Aorta (tissue), 5 donors: ENCODE measurements at places on chromosomes 16 and 17. TPM values are rescaled to one million over a fixed set of nuclear protein-coding genes. Genes with fewer than 3 reads are reported as not detected.
A peak's percentile ranks its signal among the peaks of the same experiment; 100 is the strongest.

- no peak overlapping the region for H3K27ac ChIP-seq
- no peaks in the 10 kb centered on the region for H3K27me3 ChIP-seq
- DNase-seq = no peak
- H3K36me3 ChIP-seq = no peaks in the 10 kb centered on the region
Measured at GRCh38 chr17:17880577-17881196, 43.9 kb upstream of the SREBF1 start.

- no peaks in the 10 kb centered on the region for H3K4me1 ChIP-seq
- H3K36me3 ChIP-seq = no peaks in the 10 kb centered on the region
- H3K27me3 ChIP-seq = no peaks in the 10 kb centered on the region
- DNase-seq = peak; percentile 32
- no peak overlapping the region for H3K27ac ChIP-seq
Measured at GRCh38 chr16:14284371-14284770, 213.3 kb downstream of the MRTFB start.

CSH2 gene
- not detected for total RNA-seq

- no peak for DNase-seq
- no peaks in the 10 kb centered on the region for H3K36me3 ChIP-seq
- H3K27me3 ChIP-seq = no peaks in the 10 kb centered on the region
- no peak overlapping the region for H3K4me3 ChIP-seq
Measured at GRCh38 chr17:74148446-74148845, 55.0 kb upstream of the RPL38 start.

GRCh38 chr17:6510321-6510977 lies 45.9 kb downstream of the PITPNM3 start:
- H3K4me3 ChIP-seq = no peak overlapping the region
- no peaks in the 10 kb centered on the region for H3K4me1 ChIP-seq
- no peaks in the 10 kb centered on the region for H3K27me3 ChIP-seq
- no peak for DNase-seq
- H3K27ac ChIP-seq = no peak overlapping the region
